Stimulated activated CD4-positive, alpha-beta T cell treated with anti-CD3 and anti-CD28 coated beads, Interleukin-15, amount 100 ng/mL, for 1 hour (primary cell): ENCODE measurements at places on chromosomes 5 and 9.

DNA sequence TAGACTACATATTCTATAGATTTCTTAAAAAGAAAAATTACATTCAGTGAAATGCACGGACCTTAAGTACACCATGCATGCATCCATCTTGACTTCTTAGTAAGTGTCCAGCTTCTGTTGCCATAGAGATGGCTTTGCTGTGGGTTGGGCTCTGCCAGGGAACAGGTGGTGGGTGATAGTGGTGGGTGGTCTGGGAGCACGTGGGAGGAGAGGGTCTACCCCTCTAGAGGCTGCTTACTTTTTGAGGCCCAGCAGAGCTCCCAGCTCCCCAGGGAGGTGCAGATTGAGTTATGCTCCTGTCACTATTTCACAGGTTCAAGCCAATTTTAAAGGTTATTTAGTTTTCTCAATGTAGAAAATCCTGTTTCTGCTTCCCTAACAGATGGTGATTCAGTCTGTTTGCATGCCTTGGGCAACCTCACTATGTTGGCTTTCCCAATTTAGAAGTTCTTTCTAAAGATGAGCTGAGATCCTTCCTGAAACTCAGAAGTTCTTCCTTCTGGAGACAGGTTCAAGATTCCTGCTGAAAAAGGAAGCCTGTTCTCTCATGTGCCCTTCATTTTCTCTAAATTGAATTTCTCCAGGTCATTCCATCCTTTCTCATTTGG lies 107.4 kb upstream of the LHFPL2 start:
- DNase-seq, result no peak

DNA sequence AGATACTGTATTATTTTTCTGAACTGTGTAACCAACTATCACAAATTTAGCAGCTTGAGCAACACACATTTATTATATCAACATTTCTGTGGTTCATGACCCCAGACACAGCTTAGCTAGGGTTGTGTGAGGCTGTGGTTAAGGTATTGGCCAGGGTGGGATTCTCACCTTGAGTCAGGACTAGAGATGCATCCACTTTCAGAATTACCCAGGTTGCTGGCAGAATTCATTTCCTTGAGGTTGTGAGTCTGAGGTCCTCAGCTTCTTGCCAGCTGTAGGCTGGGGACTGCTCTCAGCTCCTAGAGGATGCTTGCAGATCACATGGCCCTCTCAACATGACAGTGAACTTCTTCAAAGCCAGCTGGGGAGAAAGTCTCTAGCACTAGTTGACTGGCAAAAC lies 122.5 kb upstream of the RASGRF2 start:
- no peak for DNase-seq

DNA sequence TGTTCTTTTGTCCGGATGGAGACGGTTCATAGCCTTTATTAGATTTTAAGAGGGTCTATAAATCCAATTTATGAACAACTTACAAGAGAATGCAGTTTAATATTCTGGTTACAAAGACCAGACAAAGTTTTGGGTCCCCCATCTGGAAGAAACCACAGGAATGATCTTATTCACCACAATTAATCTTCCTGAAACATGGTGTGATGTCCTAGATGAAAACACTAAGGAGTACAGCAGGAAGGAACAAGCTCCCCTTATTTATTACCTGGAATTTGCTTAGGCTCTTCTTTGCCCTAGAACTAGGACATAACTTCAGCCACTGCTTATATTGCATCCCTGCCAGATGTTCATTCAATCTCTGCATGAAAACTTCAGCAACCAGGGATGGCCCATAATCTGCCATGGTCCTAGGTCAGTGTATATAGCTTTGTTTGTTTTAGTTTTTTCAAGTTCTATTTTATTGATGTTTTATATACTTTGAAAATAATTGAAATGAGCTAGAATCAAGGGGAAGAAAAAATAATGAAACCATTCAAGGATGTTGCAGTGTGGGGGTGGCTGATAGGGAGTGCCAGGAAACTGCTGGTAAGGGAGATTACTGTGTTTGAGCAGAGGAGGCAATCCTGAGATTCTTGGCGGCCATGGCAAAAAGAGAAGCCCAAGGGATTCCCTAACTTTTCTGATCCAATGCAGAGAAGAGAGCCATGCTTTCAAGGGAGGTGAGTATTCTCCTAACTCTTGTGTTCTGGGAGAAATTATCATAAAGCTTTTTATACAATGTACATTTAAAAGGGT lies 16.8 kb downstream of the TXNDC8 start:
- no peak for DNase-seq

DNA sequence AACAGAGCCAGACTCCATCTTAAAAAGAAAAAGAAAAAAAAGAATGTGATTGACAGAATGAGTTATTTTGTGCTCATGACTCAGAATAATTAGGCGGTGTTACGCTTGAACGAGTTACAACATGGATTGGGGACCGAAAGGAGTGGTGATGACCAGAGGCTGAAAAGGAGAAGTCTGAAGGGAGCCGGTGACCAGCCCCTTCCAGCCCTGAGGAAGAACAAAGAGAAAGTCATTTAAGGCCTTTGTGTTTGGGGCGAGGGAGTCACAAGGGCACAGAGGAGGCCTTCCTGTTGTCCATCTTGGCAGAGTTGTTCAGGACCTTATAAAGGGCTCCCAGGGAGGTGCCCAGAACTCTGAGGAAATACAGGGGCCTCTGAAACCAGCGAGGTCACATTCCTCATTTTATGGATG lies 131.6 kb downstream of the GOLPH3 start:
- DNase-seq, result no peak

GRCh38 chr5:40914835-40915234 lies 5.5 kb downstream of the C7 start:
- no peak for DNase-seq

GRCh38 chr9:135135929-135136315 lies 48.5 kb downstream of the OLFM1 start:
- no peak for DNase-seq

- DNase-seq, result no peak
Measured at GRCh38 chr9:36551910-36552309, 20.8 kb upstream of the MELK start.

DNA sequence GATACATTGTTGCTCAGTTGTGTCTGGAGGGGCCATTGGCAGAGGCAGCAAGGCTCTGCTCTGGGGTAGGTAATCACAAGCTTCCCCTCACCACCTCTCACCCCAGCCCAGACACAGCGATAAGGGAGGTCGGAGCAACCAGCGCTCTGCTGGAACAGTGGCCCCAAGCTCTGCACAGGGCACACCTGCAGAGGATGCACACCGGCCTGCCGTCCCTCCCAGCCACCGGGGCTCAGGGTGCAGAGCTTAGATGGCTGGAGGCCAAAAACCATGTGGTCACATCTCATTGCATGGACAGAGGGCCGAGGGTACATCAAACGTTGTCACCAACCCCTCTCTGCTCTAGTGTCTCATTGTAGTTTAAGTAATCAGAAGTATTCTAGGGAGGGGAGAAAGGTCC lies 95.4 kb upstream of the ICE1 start:
- no peak for DNase-seq

GRCh38 chr5:181047921-181048320 lies 7.9 kb downstream of the BTNL9 start:
- DNase-seq, result no peak

DNA sequence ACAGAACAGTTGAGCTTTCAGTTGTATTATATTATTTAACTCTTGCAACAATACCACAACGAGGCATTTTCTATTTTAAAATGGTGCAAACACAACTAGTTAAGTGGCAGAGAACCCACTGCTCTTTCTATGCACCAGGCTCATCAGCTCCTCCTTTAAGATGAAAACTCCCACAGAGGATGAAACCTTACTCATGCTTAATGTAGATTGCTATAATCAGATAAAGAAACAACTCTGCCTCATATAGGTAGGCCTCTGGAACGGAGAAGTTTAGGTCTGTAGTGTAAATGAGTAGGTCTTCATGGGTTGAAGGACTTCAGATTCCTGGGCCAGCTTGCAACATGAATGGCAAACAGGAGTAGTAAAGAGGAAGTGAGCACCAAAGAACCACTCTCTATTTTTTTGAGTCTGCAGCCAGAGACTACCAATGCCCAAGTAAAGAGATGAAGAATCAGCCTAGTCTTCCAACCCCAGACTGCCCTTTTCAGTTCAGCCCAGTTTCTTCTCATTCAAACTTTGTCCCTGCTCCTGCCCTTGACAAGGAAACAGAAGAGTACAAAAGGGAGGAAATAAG lies 33.9 kb downstream of the HACD4 start:
- DNase-seq, result no peak

GRCh38 chr5:172123269-172123692 lies 64.7 kb downstream of the STK10 start:
- no peak for DNase-seq

DNA sequence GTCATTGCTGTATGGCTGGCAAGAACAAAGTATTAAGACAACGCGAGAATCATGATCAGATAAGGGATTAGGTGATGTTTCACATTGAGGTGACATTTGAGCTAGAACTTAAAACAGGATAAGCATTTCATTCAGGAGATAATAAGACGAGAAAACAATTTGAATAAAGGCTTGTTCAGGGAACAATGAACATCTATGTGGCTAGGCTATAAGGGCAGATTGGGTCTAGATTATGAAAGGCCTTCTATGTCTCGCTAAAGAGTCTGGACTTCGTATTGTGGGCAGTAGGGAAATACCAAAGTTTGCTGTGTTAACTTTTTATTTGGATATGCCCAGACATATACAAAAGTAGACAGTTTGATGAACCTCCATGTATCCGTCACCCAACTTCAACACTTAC lies 6.9 kb downstream of the MRPL22 start:
- DNase-seq, result no peak

DNA sequence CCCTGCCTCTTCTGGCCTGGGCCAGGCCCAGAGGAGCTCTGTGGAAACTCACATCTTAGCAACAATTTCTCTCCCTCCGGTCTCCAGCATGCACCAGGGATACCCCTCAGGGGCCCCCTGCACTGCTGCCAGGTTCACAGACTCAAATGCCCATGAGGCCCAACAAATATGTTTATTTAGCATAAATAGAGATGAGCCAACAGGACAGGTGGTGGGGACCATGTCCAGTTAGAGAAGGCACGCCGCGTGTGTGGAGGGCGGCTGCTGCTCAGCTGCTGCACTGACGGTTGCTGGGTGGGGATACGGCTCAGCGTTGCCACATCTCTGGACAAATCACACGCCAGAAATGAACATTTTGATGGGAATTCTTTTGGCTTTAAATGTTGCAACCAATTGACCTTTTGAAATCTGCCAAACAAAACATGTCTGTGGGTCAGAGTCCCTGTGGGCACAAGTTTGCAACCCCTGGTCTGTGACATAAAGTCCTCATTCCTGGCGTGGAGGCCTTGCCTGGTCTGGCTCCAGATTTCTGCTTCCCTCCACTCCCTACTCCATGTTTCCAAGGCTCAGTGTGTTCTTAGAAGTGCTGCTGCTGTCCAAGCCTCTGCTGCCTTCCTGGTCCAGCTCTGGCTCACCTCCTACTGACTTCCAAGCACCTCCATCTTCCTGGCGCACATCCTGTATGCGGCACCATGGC lies 88.9 kb downstream of the AMBP start:
- no peak for DNase-seq

GRCh38 chr9:101381833-101382342 lies 2.9 kb downstream of the BAAT start:
- DNase-seq, result no peak

- no peak for DNase-seq
Measured at GRCh38 chr5:110865400-110866094, 126.7 kb downstream of the SLC25A46 start.

DNA sequence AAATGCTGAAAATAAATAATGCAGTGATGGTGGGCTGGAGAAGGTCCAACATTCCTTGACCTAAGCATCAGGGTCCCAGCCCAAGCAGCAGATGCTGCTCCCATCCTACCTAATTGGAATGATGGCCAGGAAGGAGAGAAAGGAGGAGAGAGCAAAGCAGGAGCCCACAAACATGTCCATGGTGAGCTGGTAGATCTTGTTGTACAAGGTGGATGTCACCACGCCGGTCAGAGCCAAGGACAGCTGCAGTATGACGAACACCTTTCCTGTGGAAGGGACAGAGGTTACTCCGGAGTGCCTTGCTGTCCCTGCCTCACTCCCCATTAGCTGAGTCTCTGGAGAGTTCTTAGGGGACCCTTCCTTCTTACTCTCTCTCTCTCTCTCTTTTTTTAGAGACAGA lies 4.3 kb downstream of the SLC46A2 start:
- DNase-seq, result no peak
